ENCODE measurements at places on chromosomes 5 and 9.

- no peak for DNase-seq
These were observed 105.8 kb upstream of the PCSK1 start for GRCh38 chr5:96538808-96539250.

GRCh38 chr5:155053501-155053900 is 39.9 kb downstream of the KIF4B start:
- no peak for DNase-seq

GRCh38 chr5:154244476-154244875 is 53.9 kb downstream of the GALNT10 start:
- no peak for DNase-seq

DNA sequence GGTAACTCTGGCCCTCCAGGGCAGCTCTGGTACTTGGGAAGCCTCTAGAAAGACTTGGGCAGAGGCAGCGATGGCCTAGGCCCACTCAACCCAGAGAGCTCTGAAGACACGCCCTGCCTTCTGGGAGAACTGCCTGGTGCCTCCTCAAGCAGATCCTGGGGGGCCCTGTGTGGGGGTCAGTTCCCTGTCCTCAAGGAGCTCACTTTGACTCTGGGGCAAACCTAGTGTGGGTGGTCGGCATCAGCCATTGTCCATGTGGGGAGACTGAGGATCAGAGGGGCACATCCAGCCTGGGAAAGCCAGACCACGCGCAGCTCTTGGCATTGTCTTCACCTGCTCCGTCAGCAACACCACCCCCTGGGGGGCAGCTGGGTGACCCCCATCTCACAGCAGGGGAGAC is 28.0 kb downstream of the ABO start:
- DNase-seq = no peak

DNA sequence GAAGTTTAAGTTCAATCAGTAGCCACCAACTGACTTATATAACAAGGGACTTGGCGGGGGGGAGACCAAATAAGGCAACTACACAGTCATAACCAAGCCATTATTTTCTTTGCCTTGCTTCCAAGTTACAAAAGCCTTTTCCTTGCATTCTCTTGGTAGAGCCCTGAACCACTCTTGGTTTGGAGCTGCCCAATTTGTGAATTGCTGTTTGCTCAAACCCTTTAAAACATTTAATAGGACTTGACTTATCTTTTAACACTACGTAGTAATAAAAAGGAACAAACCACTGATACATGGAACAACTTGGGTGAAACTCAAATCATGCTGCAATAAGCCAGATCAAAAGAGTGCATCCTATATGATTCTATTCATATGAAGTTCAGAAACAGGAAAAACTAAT is 31.7 kb upstream of the MSH3 start:
- no peak for DNase-seq

GRCh38 chr5:176742246-176743105 is 67.9 kb upstream of the UNC5A start:
- no peak for DNase-seq

All from stimulated activated CD4-positive, alpha-beta T cell treated with anti-CD3 and anti-CD28 coated beads, Interleukin-1b, Interleukin-23, amount 100 ng/mL, for 48 hours (primary cell).